GM23338 (cell line): ENCODE measurements at places on chromosomes 12 and 14. TPM values are rescaled to one million over a fixed set of nuclear protein-coding genes. Genes with fewer than 3 reads are reported as not detected.

- no peaks in the 10 kb centered on the region for H3K36me3 ChIP-seq
- H3K27ac ChIP-seq: no peak overlapping the region
- no peak overlapping the region for H3K4me3 ChIP-seq
- H3K4me1 ChIP-seq: no peaks in the 10 kb centered on the region
These were observed 28.2 kb upstream of the TMEM106C start for GRCh38 chr12:47935184-47935583.

DNA sequence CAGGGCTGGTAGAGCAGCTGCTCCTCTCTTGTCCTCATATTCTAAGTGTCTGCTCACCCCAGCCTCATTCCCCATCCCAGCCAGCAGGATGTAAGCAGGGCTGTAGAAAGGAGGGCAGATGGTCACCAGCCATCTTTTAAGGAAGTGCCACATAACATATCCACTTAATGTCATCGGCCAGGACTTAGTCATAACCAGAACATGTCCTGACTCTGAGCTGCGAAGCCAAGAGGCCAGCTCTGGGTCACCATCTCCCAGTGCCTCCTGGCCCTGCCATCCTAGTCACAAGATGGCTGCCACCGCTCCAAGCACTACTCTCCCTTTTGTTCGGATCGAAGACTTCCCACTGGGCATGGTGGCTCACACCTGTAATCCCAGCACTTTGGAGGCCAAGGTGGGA lies 123.9 kb downstream of the PLXNC1 start:
- H3K4me3 ChIP-seq: no peak overlapping the region
- H3K4me1 ChIP-seq: peaks cover 24% of the 10 kb centered on the region
- no peak for DNase-seq

GRCh38 chr12:5434647-5435560 lies 3.0 kb downstream of the NTF3 start:
- H3K36me3 ChIP-seq: no peaks in the 10 kb centered on the region
- peaks cover 19% of the 10 kb centered on the region for H3K4me1 ChIP-seq
- H3K4me3 ChIP-seq: peak overlapping the region; percentile 77; the same call in 1 of the 2 replicates
- no peak for DNase-seq
- H3K27ac ChIP-seq: no peak overlapping the region

Gene KLRK1
- not detected in 2 replicates for total RNA-seq

DNA sequence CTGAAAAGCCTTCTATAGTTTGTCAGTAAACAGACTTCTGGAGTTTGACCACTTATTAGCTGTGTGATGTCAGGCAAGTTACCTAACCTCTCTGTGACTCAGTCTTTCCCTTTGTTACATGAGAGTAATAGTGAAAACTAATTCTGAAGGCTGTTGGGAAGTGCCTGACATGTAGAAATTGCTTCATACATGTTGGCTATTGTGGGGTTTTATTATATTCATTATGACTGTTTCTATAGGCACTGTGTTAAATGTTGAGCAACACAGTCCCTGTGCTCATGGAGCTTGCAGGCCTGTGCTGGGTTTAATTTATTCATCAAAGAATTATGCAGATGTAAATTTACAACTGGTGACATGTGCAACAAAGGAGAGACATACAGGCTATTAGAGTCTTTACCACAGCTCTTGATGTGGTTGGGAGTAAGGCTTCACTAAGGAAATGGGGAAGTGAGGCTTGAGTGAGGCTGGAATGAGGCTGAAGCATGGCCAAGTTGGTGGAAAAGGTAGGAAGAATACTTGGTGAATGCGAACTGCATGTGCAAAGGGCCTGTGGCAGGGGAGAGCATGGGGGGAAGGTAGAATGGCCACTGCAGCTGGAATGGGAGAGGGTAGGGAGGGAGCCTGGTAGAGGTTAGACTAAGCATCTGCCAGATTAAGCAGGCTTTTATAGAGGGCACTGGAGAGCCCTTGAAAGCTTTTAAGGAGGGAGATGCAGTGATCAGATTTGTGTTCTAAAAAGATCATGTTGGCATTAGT lies 236.4 kb upstream of the CRY1 start:
- H3K4me3 ChIP-seq: no peak overlapping the region
- no peaks in the 10 kb centered on the region for H3K27me3 ChIP-seq
- DNase-seq: no peak
- no peaks in the 10 kb centered on the region for H3K4me1 ChIP-seq
- no peak overlapping the region for H3K27ac ChIP-seq

DNA sequence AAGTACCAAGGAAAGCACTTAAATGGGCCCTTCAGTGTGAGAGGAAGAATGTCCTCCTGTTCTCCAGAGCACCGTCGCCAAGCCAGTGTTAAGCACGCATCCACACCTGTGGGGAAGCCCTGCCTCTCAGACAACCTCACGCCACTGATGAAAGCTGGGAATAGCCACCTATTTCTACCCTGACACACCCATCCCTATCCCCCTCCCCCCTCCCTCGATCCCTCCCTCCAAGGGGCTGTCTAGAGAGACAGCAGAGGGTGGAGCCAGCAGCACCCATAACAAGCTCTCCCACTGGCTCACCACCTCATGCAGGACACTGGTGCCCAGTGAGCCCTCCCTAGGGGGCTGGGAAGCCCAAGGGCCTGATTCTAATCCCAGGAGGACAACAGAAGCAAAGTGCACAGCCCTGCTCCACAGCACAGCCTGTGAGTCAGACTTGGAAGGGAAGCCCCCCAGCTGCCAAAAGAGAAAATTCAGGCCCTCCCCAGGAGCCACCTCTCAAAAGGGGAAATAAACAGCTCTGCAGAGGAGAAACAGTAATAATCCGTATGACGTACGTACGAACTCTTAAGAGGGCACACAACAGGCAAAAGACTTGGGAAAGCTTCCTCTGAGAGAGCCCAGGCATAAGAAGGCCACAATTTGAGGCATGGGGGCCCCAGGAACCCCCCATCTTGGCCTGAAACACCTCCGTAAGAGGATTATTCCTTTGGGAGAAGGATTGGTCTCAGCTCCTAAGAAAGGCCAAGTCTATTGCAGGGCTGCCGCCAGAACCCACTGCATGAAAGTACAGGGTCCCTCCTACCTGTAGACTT lies 7.8 kb downstream of the PITPNM2 start:
- H3K27me3 ChIP-seq: peaks cover 11% of the 10 kb centered on the region
- DNase-seq: peak; percentile 26
- H3K4me3 ChIP-seq: no peak overlapping the region
